ENCODE measurements at places on chromosomes 7 and 10. TPM values are rescaled to one million over a fixed set of nuclear protein-coding genes. Genes with fewer than 3 reads are reported as not detected.

DNA sequence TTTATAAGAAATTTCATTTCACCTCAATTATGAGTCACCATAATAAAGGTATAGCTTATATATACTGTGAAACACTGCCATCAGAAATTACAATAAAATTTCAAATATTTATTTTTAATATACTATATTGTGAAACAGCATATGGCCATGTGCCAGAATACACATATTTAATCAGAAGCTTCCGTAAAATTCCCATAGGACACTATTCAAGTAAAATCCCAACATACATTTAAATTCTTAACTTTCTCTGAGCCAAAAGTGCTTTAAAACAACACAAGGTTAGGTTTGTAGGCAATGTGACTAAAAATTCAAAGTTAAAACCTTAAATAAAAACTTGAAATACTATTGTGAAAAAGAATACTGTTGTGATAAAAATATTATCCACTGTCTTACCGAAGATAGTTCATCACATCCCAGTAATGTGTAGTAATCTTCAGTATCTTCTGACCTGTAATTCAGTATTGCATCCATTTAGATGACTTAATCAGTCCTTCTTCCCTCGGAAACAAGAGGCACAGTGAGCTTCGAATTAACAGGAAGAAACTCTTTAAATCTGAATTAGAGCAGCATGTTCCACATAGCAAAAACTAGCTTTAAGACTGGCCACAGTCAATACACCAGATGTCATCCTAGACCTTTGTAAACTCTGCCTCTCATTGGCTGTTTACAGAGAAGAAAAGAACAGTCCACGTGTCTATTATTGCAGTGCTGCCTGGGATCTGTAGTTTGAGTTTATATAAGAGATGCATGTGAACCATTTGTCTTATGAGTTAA is at the start of gene DNAJC12:
Gene DNAJC12 (minus strand): TSS at position 648 of the 774 bp plus-strand sequence. CDS start 177 bp downstream, at position 471.
- DNase-seq, result no peak

DNA sequence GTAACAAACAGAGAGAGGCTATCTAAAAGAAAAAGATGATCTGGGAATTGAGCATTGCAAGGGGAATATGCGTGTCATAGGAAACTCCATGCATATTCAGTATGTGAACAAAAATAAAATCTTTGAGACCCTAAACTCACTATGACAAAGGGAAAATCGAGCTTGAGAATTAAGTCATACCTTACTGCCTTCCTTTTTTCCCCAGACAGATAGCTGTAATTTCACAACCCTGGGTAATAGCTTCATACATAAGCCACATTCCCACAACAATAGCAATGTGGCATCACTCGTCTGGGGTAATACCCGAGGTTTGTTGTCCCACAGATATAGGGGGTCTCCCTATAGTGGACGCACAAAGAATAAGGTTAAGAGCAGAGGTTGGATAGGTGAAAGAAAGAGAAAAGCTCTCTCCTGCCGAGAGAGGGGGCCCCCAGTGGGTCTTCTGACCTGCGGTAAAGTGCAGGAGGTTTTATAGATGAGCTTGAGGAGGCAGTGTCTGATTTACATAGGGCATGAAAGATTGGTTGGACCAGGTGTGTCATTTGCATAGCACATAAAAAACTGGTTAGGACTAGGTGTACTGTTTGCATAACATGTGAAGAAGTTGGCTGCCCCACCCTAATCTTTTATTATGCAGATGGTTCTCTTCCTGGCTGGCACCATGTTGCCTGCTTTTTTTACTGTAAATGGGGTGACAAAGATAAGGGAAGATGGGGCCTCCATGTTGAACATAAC is 11.6 kb downstream of the CYP3A43 start:
- no peak for DNase-seq

GRCh38 chr7:76409537-76409936 is at the start of gene SSC4D:
TSS of gene SSC4D (minus strand) at chr7:76409697. CDS start at chr7:76404439, 5,258 bp downstream.
- DNase-seq, result no peak

- no peak for DNase-seq
Observed at GRCh38 chr7:2997014-2997413, 46.7 kb downstream of the CARD11 start.

- no peak for DNase-seq
Observed at GRCh38 chr7:2785071-2785500, 59.0 kb downstream of the GNA12 start.

OR2A5 gene
- polyA plus RNA-seq, result not detected

ASIC3 gene
- 0.45 TPM for polyA plus RNA-seq

GRCh38 chr7:26388256-26388655 is 96.6 kb downstream of the SNX10 start:
- no peak for DNase-seq
